Activated CD8-positive, alpha-beta T cell treated with anti-CD3 and anti-CD28 coated beads for 36 hours (primary cell): ENCODE measurements at places on chromosomes 12 and 14. TPM values are rescaled to one million over a fixed set of nuclear protein-coding genes. Genes with fewer than 3 reads are reported as not detected.

TMEM63C gene
- 3.3 TPM for total RNA-seq

AMIGO2 gene
- 12.1 TPM for total RNA-seq

INSM2 gene
- total RNA-seq = not detected

KRT82 gene
- not detected for total RNA-seq

MYF6 gene
- total RNA-seq = not detected
